ENCODE measurements at places on chromosomes 4 and X. TPM values are rescaled to one million over a fixed set of nuclear protein-coding genes. Genes with fewer than 3 reads are reported as not detected.

The UGT2B11 gene
- not detected for total RNA-seq

The ETDB gene
- total RNA-seq = not detected

The PFKFB1 gene
- total RNA-seq = not detected

The ERVMER34-1 gene
- 0.32 TPM for total RNA-seq

The GPC3 gene
- total RNA-seq = 0.32 TPM

Measured in fibroblast of villous mesenchyme (primary cell).